ENCODE measurements at places on chromosomes 2 and 18.

- no peak for DNase-seq
Measured at GRCh38 chr18:32276906-32277305, 87.1 kb downstream of the MEP1B start.

DNA sequence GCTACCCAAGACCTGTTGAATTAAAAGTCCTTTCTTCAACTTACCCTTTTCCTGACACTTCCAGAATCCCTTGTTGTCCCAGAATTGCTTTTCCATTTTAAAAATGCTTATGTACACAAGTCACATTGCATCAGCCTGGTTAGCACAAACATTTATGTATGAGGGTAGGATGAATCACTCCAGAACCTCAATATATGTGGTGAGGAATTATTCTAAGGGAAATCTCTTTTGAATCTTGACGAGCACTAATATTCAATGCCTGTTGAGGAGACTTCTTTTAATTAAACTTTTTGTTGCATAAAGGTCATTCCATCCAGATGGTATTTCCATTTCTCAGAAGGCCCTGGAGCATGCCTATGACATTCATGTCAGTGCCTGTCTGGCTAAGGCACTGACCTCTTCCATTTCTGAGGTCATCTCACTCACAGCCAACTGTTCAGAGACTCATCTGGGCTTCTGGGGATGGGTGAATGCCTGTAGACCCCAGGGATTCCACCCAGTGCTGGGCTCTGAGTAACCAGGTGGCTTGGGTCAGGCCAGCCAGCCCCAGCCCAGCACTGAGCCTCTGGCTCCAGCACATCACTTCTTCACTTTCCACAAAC is 28.2 kb downstream of the ACMSD start:
- no peak for DNase-seq

DNA sequence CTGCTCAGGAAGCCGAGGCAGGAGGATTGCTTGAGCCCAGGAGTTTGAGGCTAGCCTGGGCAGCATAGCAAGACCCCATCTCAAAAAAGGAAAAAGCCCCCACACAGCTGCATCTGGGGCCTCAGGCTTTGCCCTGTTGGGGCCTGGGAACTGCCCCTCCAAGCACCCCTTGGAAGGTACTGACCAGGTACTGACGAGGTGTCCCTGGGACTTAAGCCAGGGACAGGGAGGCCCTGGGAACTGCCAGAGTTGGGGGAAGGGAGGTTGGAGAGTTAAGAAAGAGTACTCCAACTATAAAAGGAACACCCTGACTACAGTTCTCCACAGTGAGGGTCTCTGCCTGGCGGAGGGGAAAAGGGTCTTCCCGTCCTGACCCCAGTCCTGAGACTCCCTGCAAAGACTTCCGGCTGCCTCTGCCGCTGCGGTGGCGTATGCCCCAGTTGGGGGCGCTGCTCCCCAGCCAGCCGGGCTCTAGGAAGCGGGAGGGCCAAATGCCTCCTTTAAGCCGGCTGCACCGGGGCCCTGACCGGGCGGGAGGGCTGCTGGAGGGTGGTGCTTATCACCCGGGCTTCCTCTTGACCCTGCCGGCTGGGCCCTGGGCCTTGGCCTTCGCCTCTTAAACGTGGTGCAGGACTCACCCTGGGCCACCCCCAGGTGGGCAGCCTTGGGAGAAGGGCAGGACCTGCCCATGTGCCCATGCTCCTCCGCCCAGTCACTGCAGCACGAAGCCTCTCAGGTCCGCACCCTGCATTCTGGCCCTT is 12.8 kb downstream of the SLC30A3 start:
- DNase-seq, result no peak

DNA sequence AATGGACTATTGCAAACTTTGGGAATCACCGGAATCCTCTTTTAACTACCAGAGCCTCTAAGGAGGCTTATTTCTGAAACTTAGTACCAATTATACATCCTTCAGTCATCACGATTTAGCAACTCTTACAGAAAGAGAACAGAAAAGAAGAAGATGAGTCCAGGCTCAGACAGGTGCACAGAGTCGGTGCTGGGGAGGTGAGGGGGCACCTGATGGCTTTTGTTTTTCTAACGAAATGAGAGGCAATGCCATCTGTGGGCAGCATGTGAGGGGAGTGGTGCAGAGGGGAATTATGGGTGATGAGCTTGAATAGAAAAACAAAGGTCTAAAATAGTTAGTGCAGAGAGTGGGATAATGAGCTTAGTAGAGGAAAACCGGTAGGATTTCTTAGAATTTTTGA is 522.6 kb downstream of the CMPK2 start:
- no peak for DNase-seq

GRCh38 chr2:142778289-142778688 is 99.2 kb upstream of the KYNU start:
- no peak for DNase-seq

DNA sequence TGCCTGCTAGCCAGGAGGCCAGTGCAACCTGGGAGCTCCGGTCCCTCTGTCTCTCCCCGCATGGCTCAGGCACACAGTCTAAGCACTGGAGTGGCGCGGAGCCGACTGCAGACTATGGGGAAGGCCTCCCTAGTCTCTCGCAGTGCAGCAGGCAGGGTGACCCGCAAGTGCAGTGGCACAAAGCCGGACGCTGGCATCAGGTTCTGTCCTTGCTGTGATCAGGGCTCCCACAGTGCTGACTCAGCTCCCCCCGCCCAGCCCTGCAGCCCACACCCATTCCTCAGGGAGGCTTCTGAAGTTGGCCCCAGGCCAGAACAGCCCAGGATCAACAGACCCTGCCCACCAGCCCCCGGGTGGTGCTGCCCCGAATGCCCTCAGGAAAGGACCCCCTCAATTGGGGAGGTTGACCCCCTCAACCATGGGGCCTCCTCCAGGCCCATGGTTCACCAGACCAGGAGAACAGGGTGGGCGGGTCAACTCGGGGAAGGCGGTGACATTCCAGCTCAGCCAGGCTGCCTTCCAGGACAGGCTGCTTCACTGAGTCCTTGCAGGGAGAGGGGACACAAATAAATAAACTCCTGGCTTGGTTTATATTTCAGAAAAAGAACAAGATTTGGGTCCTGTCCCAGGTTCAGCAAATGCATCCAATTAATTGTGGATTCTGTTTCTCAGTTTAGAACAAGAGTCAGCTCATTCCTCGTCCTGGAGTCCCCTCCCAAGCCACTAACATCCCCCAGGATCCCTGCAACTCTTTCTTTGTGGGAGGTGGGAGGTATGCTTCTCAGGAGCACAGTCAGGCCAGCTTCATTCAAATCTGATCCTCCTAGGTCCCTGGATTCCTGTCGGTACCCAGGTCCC is 12.2 kb downstream of the BIN1 start:
- no peak for DNase-seq

GRCh38 chr2:166117491-166117890 is 10.3 kb downstream of the SCN1A start:
- no peak for DNase-seq

DNA sequence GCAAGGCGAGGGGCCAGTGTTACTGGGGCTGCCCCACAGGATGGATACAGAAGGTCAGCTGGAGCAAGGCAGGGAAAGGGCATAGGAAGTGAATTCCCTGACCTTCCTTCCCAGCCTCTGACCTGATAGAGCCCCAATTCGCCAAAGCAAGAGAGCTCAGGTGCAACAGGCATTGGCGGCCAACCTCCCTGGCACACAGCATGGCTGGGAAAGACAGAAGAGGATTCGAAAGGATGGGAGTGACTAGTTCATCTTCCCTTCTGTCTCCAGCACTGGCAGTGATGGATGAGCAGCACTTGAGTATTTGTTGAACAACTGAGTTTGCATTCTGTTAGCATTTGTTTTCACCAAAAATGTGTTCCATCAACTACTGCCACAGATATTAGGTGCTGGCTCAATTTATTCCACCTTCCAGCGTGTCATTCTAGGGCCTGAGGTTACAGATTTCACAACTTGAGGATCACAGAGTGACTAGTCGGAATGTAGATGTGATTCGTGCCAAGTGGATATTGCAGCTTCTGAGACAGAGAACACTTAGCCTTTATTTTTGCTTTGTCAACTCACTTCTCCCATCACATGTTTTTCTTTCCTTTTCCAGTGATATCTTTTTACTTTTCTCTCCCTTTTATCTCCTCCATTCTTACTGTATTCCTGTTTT is 6.2 kb downstream of the COPS8 start:
- DNase-seq, result no peak

Measured in NCI-H1436 treated with DMSO at 0.1 percent for 48 hours (cell line).